Stimulated activated CD8-positive, alpha-beta memory T cell treated with anti-CD3 and anti-CD28 coated beads, Interleukin-4, amount 100 ng/mL, for 1 hour (primary cell): ENCODE measurements at places on chromosomes 5 and 9.

DNA sequence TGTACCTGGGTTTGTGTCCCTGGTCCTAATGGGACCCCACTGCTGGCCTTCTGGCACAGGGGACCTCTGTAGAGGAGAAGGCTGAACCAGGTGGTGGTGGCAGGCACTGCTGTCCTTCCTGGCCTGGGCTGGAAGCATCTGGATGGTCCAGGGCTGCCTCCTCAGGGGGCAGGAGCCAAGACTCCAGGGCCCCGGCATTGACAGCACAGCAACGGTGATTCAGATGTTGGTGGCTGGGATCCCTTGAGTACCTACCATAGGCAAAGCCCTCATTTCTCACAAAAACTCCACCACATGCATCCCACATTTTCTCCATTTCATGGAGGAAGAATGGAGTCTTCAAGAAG lies 15.0 kb downstream of the FGD3 start:
- no peak for DNase-seq

- DNase-seq = no peak
Measured at GRCh38 chr9:93086447-93087224, 9.4 kb upstream of the CARD19 start.

GRCh38 chr5:166625210-166625865 lies 1666.1 kb upstream of the WWC1 start:
- no peak for DNase-seq

DNA sequence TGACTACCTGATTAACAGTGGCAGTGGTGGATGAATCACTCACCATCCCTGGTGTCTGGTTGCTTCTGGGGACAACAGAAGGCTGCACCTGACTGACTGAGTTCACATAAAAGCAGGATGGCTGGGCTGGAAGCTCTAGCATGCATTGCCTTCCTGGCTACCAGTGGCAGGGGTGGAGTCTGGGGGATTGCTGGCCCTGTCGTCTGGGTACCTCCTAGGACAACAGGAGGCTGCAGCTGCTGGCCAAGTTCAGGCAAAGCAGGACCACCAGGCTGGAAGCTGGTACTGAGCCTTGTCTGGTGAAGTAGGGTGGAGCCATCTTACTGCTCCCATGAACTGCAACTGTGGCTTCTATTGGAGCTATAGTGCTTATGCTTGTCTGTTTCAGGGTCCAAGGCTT lies 480.8 kb upstream of the CTNND2 start:
- DNase-seq = no peak

DNA sequence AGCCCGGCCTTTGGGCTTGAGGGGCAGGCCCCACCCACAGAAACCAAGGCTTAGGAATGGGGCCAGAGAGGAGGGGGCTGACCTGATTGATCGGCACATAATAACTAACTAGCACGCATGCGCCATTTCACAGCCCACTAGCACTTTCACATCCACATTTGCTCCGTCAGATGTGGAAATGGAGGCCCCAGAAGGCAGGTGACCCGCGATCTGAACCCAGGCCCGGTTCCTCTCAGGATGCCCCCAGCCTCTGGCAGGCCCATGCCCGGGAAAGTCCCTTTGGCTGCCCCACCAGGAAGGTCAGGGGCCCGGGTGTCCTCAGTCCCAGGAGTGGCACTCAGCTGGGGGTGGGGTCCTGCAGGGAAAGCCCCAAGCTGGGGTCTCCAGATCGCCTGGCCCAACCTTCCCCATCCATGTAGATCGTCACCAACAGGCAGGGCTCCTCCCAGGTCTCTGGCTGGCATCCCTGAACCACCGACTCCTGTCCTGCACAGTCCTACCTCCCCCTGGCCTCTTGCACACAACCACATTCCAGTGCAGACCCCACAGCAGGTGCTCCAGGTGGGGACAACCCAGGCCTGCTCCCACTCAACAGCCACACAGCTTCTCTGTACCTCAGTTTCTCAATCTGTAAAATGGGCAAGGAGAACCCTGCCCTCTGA lies 46.7 kb downstream of the VAV2 start:
- DNase-seq = no peak

GRCh38 chr5:145826895-145827674 lies 8.1 kb downstream of the PRELID2 start:
- no peak for DNase-seq

- DNase-seq = no peak
Measured at GRCh38 chr5:149320791-149321330, 24.4 kb upstream of the GRPEL2 start.

- DNase-seq = no peak
Measured at GRCh38 chr5:83485842-83486241, 14.3 kb downstream of the VCAN start.

GRCh38 chr5:142520885-142521284 lies 165.0 kb downstream of the FGF1 start:
- DNase-seq = no peak

GRCh38 chr9:33109850-33110595 lies 33.5 kb upstream of the SMU1 start:
- no peak for DNase-seq

GRCh38 chr5:151250346-151251000 lies 2.5 kb upstream of the GM2A start:
- no peak for DNase-seq

GRCh38 chr5:160743027-160743426 lies 109.0 kb downstream of the ATP10B start:
- DNase-seq = no peak

DNA sequence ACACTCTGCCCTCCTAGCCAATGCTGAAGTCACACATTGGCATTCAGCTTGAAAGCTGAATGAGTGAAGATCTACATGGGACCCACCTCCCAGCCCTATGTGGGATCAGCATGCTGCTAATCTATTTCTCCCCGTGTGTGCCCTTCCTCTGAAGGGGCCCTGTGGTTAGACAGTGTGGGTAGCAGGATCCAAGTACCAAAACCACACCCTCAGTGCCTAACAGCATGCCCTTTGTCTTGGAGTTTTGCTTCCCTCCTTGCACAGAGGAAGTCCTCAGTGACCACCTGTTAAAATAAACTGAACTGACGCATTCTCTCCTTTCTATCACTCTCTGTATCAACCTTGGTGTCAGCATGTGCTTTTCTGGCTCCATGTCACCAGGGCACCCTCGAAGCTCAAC lies 25.0 kb downstream of the SH3TC2 start:
- no peak for DNase-seq

- no peak for DNase-seq
Measured at GRCh38 chr9:15244001-15244441, 63.0 kb downstream of the TTC39B start.

DNA sequence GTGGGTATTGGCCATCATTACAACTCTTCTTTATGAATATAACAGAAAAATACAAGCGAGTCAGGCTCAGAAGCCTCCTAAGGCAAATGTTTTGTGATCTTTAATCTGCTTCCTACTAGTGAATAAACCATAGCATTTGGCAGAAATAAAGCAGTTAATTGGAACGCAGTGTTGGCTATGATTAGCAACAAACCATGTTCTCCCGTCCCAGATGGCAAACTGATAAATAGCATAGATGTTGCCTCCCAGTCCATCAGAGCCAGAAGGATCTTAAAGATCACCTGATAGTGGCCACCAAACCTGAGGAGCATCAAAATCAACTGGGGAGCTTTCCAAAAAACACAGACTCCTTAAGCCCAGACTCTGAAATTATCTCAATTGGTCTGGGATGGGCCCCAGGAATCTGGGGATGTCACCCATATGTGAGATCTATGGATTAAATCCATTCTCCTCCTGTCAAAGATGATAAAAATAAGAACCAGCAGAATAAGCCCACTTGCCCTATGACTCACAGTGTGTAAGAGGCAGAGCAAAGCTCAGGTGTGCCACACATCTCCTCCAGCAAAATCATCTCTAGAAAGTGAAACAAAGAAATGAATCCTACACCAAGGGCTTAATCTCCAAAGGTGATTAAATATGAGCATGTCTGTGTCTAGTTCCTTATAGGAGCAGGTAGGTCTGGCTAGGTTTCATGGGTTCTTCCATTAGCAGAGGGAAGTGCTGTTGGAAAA lies 50.3 kb downstream of the APBA1 start:
- no peak for DNase-seq

- DNase-seq = no peak
Measured at GRCh38 chr5:62421414-62421813, 8.9 kb downstream of the IPO11 start.

GRCh38 chr9:27206041-27206440 lies 90.9 kb downstream of the EQTN start:
- no peak for DNase-seq

GRCh38 chr9:135100241-135100681 lies 12.8 kb downstream of the OLFM1 start:
- DNase-seq = no peak

- no peak for DNase-seq
Measured at GRCh38 chr5:180302256-180302655, 10.4 kb upstream of the MAPK9 start.

DNA sequence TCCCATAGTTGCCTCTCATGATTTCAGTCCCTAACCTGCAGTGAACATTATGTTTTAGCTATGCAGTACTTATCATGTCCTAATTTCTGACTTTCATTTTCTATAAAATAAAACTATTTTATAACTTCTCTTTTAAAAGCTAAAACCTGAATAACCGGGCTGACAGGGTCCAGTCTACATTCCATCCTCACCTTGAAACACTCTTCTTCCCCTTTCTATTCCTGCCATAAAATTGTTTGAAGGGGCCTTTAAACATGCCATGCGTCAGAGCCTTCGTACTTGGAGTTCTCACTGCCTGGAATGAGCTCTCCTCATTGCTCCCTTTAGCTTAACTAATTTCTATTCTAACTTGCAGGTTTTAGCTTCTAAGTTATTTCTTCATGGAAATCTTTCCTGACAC lies 143.0 kb upstream of the PRLR start:
- no peak for DNase-seq

GRCh38 chr5:97836816-97837215 lies 653.8 kb upstream of the RIOK2 start:
- no peak for DNase-seq

- no peak for DNase-seq
Measured at GRCh38 chr5:83931969-83932368, 211.3 kb upstream of the HAPLN1 start.

DNA sequence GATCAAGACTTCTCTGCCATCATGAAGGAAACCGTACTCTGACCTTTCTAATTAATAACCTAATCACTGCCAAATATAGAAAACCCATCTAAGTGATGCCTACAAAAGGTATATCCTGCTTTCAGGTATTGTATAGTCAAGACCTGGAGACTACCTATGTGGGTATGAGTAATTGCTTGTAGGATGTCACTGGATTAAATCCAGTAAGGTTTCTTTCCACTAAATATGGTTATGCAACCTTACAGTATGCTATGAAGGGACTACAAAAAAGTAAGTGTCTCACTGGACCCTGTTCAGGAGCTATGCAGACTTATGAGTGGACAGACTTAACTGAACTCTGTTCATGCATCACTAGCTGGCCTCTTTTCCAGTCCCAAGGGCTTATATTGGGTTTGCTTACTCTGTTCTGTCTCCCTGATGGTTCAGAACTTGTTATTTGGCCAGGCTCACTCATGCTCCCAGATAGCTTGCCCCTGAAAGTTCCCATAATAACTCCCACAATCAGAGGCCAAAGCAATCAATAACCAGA lies 51.1 kb downstream of the PDE6A start:
- no peak for DNase-seq
